Cerebellum (tissue), 4 donors: ENCODE measurements at places on chromosomes 6 and 20. TPM values are rescaled to one million over a fixed set of nuclear protein-coding genes. Genes with fewer than 3 reads are reported as not detected.
A peak's percentile ranks its signal among the peaks of the same experiment; 100 is the strongest.

Gene C6orf163
- total RNA-seq, result 12.3 TPM

- no peak for DNase-seq
These were observed 6.8 kb upstream of the PI16 start for GRCh38 chr6:36947570-36948351.

Gene GRM1
- total RNA-seq, result 28.9 TPM

DNA sequence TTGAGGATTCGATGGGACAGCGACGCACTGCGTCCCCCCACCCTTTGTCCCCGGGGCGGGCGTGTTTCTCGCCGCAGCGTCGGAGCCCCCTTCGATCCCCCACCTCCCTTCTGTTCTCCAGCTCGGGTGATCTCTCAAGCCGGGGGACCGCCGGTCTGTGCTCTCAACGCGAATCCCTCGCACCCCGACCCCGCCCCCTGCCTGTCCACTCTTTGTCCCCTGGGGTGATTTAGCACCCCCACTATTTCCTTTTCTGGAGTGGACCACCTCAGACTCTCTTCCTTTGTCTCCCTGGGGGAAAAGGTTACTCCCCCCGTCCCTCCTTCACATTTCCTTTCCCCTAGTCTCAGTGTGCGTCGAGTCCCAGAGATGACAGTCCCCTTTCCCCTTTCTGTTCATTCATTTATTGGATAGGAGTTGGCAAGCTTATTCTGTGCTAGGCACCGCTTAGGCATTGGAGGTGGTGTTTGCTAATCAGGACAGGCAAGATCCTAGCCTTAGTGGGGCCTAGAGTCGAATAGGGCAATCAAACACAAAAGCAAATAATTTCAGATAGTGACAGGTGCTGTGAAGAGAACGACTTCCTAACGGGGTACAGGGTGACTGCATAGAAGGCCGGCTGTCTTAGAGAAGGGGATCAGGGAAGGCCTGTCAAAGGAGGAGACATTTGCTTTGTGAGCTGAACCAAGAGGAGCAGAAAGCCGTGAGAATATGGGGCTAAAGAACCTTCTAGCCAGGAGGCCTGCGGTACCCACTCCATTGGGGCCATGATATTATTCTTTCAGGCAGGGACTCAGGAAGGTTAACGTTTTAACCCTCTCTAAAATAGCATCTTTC is 741 bp downstream of the PTPN1 start:
- peak; percentile 15 for DNase-seq
